ENCODE measurements at places on chromosomes 1 and 21.

DNA sequence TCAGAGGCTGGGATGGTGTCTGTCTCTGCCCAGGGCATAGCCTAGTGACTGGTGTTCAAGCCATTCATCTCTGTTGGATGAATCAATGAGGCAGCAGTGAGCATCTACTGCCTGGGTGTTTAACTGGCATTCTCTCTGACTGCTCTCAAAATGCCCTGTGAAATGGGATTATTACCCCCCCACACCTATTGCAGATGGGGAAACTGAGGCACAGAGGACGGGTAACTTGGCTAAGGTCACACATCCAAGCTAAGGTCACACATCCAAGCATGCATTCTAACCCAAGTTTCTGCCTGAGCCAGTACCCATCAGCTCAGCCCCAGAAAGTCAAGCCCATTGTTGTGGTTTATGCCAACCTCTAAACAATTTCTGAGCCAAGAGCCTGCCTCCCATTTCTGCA, 5.0 kb downstream of the TTC39A start:
- no peak for DNase-seq

DNA sequence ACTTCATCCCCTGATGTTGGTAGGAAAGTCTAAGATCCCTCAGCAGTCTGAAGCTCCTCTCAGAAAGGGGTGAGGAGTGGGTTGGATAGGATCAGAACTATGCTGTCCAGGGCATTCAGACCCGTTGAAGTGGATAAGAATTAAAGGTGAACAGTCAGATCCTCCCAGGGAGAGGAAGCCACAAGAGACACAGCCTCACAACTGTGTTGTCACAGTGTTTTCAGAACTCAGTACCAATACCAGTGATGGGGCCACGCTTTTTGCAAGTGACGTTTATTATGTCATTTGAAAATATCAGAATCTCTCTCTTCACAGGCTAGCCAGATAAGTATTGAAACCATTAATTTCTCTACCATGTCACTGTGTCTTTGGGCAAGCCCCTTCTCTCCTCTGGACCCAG, 15.4 kb upstream of the EPS15 start:
- DNase-seq, result no peak

GRCh38 chr1:217088521-217089284, 365.5 kb upstream of the ESRRG start:
- no peak for DNase-seq

GRCh38 chr1:245375789-245376460, 221.1 kb downstream of the KIF26B start:
- DNase-seq, result no peak

DNA sequence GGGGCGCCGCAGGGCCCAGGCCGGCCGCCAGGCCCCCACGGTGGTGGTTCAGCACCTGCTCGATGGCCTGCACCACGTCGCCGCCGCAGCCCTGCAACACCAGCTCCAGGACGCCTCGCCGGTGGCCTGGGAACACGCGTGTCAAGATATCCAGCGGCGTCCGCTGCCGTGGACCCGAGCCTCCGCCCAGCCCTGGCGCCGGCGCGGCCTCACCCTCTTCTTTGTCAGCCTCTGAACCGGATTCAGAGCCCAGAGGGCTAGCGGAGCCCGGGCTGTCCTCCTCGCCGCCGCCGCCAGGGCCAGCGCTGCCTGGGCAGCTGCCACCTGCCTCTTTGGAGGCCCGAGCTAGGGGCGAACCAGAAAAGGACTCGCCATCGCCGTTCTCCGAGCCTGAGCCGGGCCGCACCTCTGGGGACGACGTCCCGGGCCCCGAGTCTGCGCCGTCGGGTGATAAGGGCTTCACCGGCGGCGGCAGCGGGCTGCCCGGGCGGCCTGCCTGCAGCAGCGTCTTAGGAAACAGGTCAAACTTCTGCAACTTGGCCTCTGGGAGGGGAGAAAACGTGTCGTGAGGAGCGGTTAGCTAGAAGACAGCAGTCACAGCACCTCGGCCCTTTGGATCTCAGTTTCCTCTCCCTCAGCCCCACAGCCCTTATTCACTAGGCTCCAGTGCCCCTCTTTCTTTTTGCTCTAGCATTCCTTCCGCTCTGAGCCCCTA, 3.9 kb downstream of the DMRTA2 start:
- DNase-seq, result no peak
